GM12864 (cell line): ENCODE measurements at places on chromosomes 2 and 18.

DNA sequence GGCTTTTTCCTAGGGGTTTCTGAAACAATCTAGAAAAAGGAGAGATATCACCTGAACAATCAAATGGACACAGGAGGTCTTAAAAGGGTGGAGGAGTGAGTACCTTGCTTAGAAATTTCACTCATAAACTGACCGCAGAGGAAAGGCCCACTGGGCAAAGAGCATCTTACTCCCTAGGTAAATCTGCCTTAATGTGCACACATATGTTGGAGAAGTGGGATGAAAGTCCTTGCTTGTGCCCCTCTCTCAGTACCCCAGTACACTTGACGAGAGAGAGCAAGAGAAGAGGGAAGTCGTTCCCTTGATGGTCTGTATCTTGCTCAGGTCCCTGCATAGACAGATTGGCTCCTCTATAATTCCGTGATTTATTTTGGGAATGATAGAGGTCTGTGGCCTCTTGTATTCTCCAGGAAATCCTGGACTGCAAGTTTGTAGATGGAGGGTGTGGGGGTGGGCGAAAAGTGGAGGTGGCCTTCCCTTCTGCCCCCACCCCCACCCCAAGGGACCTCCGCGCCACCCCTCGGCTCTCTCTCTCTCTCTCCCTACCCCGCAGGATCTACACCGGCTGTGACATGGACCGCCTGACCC lies 6.8 kb downstream of the TBR1 start:
- no peak for DNase-seq

GRCh38 chr18:50453014-50453680 lies 78.3 kb downstream of the SKA1 start:
- no peak for DNase-seq

DNA sequence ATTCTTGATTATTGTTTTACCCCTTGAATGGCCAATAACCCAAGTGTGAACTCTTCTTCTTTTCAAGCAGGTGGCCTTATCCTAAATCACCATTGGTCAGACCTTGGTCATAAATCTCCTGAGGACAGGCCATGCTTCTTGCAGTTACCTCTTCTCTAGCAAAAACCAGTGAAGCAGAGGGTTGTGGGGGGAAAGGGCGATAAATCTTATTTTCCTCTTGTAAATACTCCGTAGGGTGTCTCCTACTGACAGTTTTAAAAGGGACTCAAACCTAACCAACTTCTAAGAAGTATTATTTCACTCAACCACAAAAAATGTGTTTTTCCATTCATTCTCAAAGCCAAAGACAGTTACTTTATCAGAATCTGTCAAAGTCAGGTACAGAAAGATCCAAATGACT lies 168.1 kb upstream of the RMP24 start:
- DNase-seq: no peak

- DNase-seq: no peak
Observed at GRCh38 chr2:177434475-177434874, 41.9 kb downstream of the AGPS start.

- DNase-seq: no peak
Observed at GRCh38 chr18:45416168-45416567, 199.1 kb upstream of the SLC14A2 start.

- no peak for DNase-seq
Observed at GRCh38 chr2:235432741-235433520, 60.9 kb upstream of the AGAP1 start.

- DNase-seq: peak; percentile 4
Observed at GRCh38 chr2:148110184-148110583, 89.3 kb downstream of the MBD5 start.

GRCh38 chr2:47870641-47871540 lies 35.4 kb downstream of the FBXO11 start:
- DNase-seq: no peak

DNA sequence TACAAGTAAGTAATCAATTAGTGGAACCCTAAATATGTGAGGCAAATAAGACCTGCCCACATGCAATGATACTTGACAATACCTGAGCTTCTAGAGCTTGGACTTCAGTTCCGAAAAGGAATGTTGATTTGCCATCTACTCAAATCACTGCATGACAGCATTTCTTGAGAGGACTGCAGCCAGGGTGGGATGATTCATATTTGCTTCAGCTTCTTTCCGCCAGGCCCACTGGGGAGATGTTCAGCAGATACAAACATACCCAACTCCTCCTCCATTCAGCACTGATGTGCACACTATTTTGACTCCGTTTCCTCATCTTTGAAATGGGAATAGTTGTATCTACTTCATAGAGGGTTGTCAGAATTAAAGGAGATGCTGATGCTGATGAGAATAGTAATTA lies 28.8 kb upstream of the TMEM177 start:
- no peak for DNase-seq

- DNase-seq: no peak
Observed at GRCh38 chr2:9163306-9164111, 43.1 kb upstream of the ASAP2 start.

- DNase-seq: no peak
Observed at GRCh38 chr18:31718386-31718785, 34.0 kb upstream of the B4GALT6 start.

DNA sequence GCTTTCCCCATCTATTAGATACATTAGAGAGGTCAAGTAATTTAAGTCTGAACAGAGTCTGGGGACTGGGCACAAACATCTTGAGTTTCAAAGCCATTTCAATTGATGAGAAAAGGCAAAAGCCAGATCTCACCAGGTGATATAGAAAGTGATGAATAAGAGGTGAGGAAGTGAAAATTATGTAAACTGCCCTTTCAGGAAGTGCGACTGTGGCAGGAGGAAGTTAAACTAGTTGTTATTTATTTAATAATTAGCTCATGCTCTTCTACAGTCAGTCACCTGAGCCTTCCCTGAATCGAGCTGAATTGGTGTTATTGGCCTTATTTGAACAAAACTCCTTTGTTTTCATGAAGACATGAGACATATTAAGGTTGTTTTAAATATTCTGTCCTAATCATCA lies 115.1 kb downstream of the CDH20 start:
- no peak for DNase-seq

GRCh38 chr2:149562324-149562723 lies 25.3 kb downstream of the MMADHC start:
- peak; percentile 31 for DNase-seq

- DNase-seq: no peak
Observed at GRCh38 chr18:76538846-76539245, 43.8 kb upstream of the ZNF516 start.

DNA sequence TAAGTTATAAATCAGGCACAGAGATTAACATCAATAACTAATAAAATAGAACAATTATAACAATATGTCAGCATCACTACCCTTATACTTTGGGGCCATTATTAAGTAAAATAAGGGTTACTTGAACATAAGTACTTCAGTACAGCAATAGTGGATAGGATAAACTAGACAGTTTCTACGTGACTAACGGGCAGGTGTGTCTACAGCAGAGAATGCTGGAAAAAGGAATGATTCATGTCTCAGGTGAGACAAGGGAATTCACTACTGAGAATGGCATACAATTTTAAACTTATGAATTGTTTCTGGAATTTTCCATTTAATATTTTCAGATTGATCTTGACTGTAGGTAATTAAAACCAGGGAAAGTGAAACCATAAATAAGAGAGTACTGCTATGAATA lies 5.5 kb downstream of the WDR75 start:
- no peak for DNase-seq

DNA sequence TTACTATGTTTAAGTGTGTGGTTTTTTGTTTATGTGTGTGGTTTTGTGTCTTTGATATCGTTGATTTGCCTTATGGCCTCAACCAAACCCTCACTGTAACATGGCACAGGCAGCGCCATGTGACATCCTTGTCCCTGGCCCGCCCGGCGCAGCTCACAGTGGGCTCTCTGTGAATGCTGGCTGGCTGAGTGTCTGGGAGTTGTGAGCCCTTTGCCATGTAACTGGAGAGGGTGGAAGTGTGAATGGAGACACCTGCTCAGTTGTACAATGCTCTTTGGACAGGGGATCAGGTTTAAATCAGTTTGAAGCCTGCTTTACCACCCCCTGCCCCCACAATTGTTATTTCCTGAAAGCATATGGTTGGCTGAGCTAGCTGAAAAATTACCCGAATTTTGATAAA lies 41.8 kb downstream of the TCF7L1 start:
- no peak for DNase-seq

DNA sequence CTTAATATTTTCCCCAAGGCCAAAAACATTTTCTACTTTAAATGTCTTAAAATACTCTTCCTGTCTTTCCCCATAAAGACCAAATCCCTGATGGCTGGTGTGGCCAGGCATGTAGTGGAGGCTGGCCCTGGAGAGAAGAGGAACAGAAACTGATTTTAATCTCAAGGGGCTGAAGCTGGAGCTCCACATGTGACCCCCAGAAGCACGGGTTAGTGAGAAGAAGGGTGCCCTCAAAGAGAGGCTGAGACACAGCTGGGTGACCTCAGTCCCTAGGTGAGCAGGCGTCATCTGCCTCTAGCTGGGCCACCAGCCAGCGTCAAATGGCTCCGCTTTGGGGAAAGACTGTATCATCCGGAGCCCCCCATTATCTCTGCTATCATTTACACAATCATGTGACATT lies 19.3 kb upstream of the TMEM18 start:
- DNase-seq: no peak

DNA sequence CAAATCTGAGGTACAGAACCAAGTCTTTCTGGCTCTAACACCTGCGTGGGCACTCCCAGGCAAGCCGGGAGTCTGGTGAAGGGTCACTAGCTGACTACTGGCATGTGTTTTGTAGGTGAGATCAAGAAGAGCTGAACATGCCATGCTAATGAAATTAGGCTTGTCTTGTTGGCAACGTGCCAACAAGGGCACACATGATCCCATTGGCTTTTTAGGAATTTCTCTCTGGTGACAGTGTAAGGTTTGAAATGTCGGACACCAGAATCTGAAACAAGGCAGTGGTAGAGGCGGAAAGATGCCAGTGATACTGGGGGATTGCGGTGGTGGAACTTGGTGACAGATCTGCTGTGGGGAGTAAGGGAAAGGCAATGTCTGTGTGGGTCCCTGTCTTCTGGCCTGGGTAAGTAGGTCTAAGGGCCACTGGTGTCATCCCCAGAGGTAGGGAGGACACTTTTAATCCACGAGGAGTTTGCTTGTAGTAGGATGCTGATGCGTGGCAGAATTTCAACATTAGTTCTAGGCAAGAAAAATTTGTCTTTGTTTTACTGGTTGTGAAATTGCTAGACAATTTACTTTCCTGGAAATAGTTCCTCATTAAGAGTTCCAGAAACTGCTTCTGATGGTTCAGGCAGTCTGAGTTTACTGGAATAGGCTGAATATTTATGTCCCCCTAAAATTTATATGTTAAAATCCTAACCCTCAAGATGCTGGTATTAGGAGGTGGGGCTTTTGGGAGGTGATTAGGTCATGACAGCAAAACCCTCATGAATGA lies 52.6 kb upstream of the ACMSD start:
- DNase-seq: no peak

DNA sequence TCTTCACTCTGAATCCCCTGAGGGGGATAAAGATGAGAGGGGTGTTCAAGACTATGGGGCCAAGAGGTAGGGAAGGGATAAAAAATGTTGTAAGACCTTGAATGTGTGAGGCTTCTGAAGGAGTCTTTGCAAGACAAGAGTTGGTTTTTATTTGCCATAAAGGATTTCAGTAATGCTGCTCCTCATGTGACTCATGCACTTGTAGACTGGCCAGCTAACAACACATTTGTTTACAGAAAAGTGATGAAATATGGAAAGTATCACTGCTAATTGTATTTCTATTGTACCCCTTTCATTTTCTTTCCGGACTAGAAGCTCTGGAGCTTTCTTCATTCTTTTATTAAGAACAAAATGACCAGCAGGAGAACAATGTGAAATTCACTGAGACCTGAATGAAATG lies 782.1 kb downstream of the EPHA4 start:
- no peak for DNase-seq

GRCh38 chr2:172038604-172039003 lies 38.9 kb downstream of the METAP1D start:
- no peak for DNase-seq
